ENCODE measurements at places on chromosomes 11 and 22.

DNA sequence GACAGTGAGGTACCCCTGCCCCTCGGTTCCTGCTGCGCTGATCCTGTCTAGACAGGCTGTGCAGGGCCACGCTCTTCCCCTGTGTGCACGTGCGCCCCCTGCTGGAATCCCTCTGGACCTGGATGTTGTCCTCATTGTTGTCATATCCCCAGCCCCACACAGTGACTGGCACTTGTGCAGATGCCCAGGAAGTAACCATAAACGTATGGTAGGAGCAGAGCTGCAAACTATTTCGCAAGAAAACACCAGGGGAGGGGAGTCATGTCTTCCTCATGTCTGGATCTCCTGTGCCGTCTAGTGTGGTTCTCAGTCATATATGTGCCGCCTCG is 114.7 kb downstream of the CRYBB2 start:
- DNase-seq: peak; percentile 33

DNA sequence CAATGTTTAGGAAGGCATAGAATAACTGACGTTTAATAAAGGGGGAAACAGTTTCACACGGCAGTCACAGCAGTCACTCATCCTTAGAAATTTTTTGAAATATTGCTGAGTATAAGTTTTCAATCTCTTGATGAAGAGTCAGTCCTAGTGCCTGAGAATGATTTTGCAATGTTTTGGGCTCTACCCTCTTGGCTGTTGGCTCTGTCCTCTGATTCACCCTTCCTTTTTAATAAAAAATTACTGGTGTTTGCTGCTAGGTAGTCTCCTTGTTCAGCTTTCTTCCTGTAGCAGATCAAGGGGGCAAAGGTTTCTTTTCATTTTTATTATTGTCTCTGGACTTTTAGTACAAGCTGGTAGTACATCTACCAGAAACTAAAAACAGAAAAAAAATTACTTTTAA is 194.3 kb upstream of the ANO3 start:
- no peak for DNase-seq

- DNase-seq: peak; percentile 56
Observed at GRCh38 chr11:721741-722345, 15.8 kb downstream of the EPS8L2 start.

GRCh38 chr11:62069986-62070919 is 53.6 kb upstream of the INCENP start:
- DNase-seq: no peak

DNA sequence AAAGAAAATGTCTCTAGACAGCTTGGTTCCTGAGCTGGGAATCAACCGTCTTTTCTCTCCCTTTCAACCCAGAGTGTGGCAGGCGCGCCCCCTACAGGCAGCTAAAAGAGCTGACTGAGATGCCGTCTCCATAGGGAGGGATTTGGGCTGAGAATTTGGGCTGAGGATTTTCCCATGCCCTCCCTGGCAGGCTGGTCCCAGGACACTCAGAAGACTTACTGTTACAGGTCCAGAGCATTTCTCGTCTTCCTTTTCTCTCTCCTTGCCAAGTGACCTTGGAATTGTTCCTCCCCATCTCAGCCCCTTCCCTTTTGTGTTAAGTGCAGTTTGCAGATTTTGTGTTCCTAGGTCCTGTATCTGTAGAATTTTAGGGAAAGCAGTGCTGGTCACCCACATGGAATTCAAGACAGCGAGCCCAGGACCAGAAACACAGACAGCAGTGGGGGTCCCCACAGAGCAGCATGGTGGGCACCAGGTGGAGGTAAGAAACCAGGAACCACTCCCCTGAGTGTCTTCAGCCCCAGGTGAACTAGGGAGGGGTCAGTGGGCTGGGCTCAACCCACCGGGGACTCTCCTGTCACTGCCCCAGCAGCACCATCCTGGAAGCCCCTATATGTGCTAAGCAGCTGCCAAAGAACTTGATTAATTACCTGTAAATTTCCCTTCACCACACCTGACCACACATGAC is 9.9 kb upstream of the IGLL5 start:
- peak; percentile 81 for DNase-seq

- no peak for DNase-seq
Observed at GRCh38 chr11:69773626-69774353, 1.4 kb downstream of the FGF4 start.
